NCI-H2029 treated with DMSO at 0.1 percent for 48 hours (cell line): ENCODE measurements at places on chromosomes 2 and 18.

DNA sequence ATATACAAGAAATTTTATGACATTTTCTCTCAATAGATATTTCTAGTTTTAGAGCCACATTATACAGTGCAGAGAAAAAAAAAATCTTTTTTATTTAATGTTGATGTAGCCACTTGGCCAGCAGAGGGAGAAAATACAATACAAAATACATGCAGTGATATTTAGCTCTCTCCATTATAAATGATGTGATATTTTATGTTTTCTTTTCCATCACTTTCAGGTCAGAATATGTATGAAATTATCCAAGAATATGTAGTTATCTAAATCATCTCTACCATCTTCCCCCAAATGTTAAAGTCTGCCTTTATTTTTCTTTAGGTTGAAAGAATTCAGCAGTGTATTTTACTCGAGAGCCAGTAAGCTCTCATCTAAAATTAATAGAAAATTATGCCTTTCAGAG is 533.6 kb upstream of the FSHR start:
- DNase-seq: peak; percentile 20

GRCh38 chr18:11802158-11802557 is 49.1 kb upstream of the CHMP1B start:
- DNase-seq: no peak

DNA sequence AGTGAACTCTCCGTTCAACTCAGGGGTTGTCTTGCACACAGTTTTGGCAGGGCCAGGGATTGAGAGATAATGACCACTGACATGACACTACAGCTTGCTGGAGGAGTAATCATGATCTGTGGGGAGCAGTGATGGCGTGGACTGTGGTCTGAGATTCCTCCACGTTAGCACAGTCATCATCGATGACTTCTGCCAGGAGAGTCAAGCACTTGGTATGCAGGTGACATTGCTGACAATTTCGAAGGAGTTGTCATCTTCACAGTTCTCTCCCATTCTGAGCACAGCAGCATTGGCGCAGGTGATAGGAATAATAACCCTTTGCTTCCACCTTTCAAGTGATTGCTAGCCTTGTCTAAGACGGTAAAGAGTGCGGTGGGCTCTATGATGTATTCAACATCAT is 79.8 kb downstream of the SGPP2 start:
- no peak for DNase-seq

DNA sequence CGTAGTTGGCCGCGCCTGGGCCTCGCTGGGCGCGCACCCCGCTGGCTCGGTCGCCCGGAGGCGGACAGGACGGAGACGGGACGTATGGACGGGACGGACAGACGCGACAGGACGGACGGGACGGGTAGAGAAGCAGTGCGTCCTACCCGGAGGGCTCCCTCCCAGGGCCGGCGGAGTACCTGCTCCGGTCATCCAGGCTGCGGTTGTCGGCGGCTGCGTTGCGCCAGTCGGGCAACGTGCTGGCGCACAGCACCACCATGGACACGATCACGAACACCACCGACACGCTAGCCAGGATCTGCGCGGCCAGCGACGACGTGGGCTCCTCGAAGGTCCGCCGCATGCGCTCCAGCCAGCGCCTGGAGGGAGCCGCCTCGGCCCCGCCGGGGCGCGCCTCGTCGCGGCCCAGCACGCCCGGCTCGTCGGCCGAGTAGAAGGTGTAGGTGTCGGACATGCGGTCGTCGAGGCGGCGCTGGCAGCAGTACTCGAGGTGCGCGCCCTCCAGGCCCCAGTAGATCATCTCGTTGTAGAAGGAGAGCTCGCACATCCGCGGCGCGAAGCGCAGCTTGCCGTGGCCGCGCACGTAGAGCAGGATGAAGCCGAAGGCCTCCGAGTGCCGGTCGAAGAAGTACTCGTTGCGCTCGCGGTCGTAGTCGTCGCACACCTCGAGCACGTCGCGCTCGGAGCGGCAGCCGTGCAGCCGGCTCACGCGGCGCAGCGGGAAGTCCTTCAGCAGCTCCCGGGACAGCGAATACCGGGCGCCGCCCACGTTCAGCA is 903 bp downstream of the KCNG3 start:
- no peak for DNase-seq

DNA sequence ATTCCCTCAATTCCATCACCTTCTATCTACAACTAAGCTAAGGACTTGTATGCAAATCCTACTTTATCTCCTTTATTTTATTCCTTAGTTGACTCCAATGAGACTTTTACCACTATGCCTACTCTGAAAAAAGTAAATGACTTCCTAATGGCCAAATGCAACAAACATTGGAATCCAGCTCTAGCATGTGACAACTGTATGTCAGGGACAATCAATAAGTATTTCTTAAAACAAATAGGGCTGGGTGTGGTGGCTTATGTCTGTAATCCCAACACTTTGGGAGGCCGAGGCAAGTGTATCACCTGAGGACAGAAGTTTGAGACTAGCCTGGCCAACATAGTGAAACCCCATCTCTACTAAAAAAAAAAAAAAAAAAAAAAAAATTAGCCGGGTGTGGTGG is 21.8 kb downstream of the METTL4 start:
- no peak for DNase-seq

- no peak for DNase-seq
These were observed 61.7 kb downstream of the ACKR3 start for GRCh38 chr2:236631281-236631855.

GRCh38 chr2:134458950-134459349 is 205.1 kb downstream of the MGAT5 start:
- no peak for DNase-seq

DNA sequence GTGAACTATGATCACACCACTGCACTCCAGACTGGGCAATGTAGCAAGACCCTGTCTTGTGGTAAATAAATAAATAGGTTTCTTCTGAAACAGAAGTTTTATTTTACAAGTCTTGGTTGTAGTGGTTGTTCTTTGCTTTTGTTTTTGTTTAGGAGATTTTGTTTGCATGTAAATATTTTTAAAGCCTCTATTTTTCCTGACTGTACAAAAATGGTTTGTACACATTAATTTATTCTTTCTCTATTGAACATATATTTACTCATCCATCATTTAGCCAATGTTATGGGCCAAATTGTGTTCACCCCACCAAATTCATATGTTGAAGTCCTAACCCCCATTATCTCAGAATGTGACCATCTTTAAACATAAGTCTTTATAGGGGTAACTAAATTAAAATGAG is 580.1 kb downstream of the EPHA4 start:
- DNase-seq: no peak

DNA sequence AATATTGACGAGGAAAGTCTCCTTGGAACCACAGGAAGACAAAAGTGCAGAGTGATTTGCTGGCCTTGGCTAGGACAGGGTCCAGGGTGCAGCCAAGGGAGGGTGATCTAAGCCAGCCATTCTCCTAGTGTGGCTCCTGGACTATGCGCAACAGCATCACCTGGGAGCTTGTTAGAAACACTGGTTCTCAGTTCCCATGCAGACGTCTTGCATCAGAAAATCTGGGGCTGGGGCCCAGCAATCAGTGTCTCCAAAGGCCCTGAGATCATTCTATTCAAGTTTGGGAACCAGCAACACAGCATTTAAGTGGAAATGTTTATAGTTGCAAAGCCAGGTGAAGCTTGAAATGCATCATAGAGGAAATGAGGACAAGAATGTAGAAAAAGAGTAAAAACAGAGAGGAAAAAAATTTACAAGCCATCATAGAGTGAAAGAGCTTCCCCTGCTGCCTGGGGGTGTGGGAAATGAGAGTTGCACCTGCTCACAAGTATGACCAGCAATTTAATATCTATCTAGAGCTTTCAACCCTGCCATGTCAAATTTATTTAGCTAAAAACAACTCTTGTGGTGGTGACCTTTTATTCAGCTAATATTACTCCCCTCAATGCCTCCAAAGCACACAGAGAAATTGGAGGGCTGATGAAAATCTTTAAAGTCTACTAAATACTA is 54.4 kb upstream of the SEC11C start:
- DNase-seq: peak; percentile 28

- no peak for DNase-seq
These were observed 23.2 kb downstream of the ADNP2 start for GRCh38 chr18:80132180-80132812.

GRCh38 chr2:191166111-191166755 is 15.4 kb upstream of the STAT4 start:
- DNase-seq: peak; percentile 73

- no peak for DNase-seq
These were observed 142.1 kb downstream of the SLC4A10 start for GRCh38 chr2:161766334-161766733.

- DNase-seq: no peak
These were observed 8.9 kb downstream of the ECEL1 start for GRCh38 chr2:232478571-232479340.

- no peak for DNase-seq
These were observed 52.8 kb upstream of the CD302 start for GRCh38 chr2:159850789-159851188.

DNA sequence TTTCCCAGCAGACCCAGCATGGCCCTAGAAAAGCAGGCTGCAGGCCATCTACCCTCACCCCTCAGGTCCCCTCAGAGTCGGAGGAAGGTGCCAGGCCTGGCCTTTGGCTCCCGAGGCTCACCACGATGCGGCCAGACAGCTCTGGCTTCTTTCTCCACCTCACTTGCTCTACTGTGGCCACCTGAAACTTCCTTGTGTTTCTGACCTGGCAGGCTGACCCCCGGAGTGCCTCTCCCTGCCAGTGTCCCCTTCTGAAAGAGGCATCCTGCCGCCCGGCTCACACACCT is 375.0 kb upstream of the HS6ST1 start:
- no peak for DNase-seq

DNA sequence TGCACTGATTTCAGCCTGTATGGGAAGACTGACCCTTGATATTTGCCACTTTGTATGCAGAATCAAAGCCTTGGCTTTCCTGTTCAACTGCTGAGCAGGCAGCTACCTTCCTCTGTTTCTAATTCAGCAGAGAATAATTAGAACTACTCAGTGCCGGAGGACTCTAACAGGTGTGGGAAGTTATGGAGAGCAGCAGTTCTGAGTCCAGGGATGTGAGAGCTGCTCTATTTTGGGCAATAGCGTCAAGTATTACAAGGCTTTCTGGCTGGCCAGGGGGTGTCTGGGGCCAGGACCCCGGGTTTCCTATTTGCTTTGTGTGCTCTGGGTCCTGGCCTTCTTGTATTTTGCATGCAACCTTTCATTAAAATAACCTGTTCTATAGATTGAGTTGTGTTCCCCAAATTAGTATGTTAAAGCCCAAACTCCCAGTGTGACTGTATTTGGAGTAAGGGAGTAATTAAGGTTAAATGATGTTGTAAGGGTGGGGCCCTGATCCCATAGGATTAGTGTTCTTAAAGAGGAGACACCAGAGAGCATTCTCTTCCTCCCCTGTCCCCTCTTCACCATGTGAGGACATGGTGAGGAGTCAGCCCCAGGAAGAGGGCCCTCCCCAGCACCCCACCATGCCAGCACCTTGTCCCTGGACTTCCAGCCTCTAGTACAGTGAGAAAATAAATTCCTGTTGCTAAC is 5.6 kb upstream of the NTSR2 start:
- no peak for DNase-seq

DNA sequence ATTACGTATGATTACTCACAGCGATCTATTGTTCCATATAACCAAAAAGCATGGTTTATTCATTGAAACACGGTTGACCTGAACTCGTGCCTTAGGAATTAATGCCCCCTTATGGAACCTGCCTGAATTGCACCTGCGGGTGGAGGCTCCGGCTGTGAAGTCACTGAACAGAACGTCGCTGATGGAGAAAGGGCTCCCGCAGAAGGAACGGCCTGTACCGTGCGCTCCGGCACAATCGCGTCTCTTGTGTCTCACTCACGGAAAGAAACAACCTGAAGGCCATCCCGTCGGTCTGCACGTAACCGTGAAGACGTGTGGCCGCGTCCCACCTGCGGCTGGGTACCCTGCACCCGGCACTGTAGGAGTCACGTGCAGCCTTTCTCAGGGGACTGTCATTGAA is 133.1 kb downstream of the NFATC1 start:
- DNase-seq: peak; percentile 3

- no peak for DNase-seq
These were observed 11.4 kb downstream of the ANKRD23 start for GRCh38 chr2:96832408-96832753.

- DNase-seq: no peak
These were observed 194.8 kb downstream of the TFCP2L1 start for GRCh38 chr2:121090088-121090715.

- no peak for DNase-seq
These were observed 226.0 kb downstream of the DCDC2C start for GRCh38 chr2:3929374-3929773.

- DNase-seq: no peak
These were observed 292.1 kb downstream of the SOX11 start for GRCh38 chr2:5984273-5984655.

GRCh38 chr2:68124321-68124720 is 33.4 kb upstream of the PNO1 start:
- DNase-seq: no peak

- DNase-seq: no peak
These were observed 441 bp downstream of the MPHOSPH10 start for GRCh38 chr2:71130905-71131244.

- DNase-seq: no peak
These were observed 1207.3 kb downstream of the DPP10 start for GRCh38 chr2:115649731-115650130.

DNA sequence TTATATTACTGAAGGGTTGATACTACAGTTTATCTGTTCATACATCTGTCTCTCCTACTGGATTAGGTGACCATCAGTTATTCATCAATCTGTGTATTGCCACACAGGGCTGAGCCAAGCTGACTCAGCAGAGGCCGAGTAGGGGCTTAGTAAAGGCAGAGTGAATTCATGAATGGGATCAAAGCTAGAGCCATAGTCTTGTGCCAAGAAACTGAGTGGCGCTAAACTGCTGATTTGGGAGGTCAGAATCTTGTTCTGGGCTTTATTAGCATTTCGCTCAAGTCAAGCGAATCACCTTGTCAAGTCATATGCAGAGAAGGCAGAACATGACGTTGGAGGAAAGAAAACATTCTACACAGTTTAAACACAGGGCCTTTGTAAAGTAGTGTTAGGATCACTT is 34.1 kb downstream of the SOCS6 start:
- no peak for DNase-seq

- no peak for DNase-seq
These were observed 280.7 kb upstream of the HNRNPA3 start for GRCh38 chr2:176931588-176932563.

GRCh38 chr2:20643060-20643459 is 7.8 kb downstream of the HS1BP3 start:
- no peak for DNase-seq

DNA sequence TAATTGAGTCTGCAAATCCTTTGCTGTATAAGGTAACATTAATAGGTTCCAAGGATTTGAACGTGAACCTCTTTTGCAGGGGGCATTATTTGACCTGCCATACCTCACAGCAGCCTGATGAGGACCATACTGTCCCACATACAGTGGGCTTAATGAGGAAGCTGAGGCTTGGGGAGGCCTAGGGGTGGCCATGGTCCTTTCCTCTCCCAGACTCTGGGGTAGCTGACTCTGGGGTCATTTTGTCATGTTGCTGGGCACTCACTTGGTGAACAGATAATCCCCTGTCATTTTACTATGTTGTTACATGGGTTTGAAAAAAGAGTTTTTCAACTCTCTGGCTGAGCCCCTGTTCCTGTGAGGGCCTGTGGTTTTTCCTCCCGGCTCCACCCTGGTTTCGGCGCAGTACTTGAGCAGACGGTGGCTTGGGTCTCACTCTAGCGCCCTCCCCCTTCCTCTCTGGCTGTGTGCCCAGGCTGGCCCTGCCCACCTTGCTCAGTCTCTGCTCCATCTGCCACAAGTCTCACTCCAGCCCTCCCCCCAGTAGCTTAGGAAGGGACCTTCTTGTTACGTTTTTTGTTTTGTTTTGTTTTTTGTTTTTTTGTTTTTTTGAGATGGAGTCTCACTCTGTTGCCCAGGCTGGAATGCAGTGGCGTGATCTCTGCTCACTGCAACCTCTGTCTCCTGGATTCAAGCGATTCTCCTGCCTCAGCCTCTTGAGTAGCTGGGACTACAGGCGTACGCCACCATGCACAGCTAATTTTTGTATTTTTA is 21.0 kb downstream of the INPP4A start:
- DNase-seq: peak; percentile 39
